ENCODE measurements at places on chromosomes 13 and 19.

GRCh38 chr13:65368832-65369231 lies 1861.3 kb downstream of the PCDH9 start:
- DNase-seq = no peak

GRCh38 chr13:33968520-33969507 lies 150.9 kb downstream of the RFC3 start:
- DNase-seq = no peak

- no peak for DNase-seq
Observed at GRCh38 chr19:55638864-55639359, 1.9 kb upstream of the ZNF580 start.

DNA sequence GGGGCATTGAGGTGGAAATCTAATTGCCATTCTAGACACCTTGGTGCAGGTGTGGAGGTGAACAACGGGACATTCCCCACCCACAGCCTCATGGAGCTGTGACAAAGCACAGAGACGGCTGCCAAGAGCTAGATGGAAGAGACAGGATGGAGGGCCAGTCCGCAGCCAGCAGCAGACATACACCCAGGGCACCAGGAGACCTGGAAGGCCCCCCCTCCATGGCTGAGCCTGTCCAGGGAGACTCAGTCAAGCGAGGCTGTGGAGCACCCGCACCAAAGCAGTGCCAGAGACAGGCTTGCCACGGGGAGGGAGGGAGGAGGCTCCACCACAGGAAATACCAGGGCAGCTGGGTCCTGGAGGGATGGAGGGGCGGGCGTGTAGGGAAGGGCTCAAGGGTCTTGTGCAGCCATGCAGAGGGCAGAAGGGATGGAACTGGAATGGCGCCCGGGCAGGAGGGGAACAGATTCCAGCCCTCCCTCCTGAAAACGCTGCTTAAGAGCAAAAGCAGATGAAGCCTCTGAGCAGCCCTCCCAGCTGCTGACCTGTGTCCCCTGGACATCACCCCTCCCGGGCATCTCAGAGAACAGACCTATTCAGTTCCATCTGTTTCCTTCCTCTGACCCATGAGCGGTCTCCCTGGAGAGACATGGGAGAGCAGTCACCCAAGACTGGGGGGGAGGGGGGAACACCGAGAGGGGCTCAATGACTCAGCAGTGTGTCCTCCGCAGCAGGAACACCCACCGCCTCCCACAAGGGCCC lies 14.4 kb downstream of the EPS15L1 start:
- no peak for DNase-seq

DNA sequence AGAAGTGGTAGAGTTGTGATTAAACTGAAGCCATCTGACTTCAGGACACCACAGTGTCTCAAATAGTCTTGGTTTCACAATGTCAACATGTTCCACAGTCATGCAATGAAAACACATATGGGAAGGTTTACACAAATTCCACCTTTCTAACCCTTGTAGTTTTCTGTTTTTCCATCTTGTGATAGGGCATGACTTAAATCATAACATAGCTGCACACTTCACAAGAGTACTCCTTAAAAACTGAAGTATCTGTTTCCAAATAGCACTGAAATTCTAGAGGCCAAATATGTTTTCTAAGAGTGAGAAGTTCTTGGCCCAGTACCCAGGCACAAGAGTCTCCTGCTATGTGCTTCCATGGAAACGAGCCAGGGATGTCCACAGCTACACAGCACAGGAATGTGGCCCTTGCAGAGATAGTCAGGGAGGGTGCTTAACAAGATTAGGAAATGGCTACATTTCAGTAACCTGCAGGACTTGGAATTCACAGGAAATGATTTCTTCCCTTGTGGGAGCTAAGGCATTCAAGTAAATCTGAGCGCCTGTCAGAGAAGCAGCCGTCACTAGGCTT lies 269.1 kb downstream of the NDFIP2 start:
- DNase-seq = no peak

- no peak for DNase-seq
Observed at GRCh38 chr13:42984691-42985090, 7.3 kb downstream of the EPSTI1 start.

GRCh38 chr19:18662972-18663732 lies 20.3 kb upstream of the CRTC1 start:
- DNase-seq = no peak

DNA sequence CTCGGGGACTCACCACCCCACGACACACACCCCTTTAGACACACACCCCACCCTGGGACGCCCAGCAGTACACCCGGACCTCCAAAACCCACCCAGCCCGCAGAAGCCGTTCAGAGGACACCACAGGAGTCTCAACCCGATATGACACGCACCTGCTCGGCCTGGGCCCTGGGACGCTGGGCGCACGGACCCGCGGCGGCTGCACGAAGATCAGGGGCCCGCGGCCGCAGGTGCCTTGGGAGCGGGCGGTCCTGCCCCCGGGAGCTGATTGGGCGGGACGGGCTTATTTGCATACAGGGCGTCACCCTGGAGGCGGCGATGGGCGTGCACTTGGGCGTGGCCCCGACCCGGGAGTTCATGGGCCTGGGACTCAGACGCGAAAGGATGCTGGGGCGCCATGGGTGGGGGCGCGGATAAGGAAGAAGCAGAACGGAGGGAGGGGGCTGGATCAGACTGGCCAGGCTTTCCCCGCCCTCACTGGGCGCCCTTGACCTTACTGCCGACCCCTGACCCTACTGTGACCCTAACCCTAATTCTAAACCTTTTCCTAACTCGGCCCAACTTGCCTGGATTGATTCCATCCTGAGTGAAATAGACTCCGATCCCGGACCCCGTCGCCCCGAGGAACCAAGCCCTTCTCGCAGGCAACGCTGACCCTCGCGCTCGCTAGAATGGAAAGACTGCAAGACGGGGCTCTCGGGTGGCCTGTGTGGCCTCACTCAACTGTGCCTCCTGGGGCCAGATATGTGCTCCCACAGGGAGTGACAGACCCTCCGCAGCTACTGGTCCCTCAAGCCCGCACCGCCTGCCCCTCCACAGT lies at the start of gene MEF2B:
Gene MEF2B (minus strand): TSS at position 211 of the 820 bp plus-strand sequence. CDS start 19,528 bp downstream, outside the sequence.
- DNase-seq = peak; percentile 87

- DNase-seq = no peak
Observed at GRCh38 chr13:106814463-106814862, 246.5 kb upstream of the ARGLU1 start.

- DNase-seq = no peak
Observed at GRCh38 chr13:99738626-99739025, 232.9 kb downstream of the ZIC5 start.

DNA sequence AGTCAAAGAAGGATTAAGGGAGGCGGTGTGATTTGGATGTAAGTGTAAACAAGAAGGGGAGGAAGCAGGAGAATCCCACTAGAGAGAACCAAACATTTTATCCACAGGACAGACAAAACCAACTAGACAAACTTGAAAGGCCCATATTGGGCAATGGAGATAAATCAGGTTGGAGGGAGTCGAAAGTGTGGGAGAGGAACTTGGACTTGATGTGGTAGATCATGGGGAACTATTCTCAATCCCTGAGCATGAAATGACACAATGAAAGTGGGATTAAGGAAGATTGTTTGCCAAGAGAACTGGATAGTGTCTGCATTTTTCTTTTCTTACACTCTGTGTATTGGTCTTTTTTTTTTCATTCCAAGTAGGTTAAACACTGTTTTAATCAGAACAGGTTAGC lies 17.9 kb downstream of the GPR183 start:
- DNase-seq = no peak

GRCh38 chr13:90414691-90415596 lies 932.5 kb upstream of the MIR17HG start:
- no peak for DNase-seq

- DNase-seq = no peak
Observed at GRCh38 chr13:45142440-45143345, 22.4 kb downstream of the GTF2F2 start.

DNA sequence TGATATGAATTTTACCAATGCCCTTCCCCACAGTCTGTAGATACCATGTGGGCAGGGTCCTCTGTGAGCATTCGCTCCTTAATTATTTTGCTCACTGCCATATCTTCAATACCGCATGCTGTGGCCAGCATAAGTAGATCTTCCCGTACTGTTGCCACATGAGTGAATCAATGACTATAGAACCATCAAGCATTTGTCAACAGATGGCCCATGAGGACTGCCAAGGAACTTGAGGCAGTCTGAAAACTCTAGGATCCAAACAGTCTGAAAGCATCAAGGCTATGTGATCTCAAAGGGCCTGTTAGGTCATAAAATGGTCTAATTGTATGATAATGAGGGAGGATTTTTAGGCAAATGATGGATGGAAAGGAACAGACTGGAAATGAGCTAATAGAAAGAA lies 27.4 kb upstream of the GPR12 start:
- no peak for DNase-seq

DNA sequence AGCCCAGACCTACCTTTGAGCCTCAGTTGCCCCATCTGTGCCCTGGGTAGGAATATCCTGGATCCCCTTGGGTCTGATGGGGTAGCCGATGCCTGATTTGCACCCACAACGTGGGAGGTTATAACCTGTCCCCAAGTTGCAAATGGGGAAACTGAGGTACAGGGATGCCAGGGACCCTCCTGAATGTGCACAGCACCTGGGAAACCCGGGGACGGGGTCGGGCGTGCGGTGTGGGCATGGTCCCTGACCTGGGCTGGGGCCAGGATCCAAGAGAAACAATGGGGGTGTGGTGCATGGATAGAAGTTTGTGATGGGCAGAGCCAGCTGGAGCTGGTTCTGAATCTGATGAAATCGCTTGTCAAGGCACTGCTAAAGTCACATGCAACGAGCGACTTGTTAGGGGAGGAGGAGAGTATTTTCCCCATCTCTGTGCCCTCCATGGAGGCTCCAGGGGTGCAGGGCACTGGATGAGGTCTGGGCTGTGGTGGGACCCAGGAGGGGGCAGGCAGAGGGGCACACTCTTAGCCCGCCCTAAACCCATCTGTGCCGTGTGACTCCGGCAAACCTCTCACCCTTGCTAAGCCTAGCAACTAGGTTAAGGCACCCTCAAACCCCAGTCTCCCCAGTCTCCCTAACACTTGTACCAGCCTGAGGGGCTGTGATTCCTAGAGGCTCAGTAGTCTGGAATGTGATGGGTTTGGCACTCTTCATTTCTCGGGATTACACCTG lies 749 bp downstream of the GDF15 start:
- DNase-seq = no peak

DNA sequence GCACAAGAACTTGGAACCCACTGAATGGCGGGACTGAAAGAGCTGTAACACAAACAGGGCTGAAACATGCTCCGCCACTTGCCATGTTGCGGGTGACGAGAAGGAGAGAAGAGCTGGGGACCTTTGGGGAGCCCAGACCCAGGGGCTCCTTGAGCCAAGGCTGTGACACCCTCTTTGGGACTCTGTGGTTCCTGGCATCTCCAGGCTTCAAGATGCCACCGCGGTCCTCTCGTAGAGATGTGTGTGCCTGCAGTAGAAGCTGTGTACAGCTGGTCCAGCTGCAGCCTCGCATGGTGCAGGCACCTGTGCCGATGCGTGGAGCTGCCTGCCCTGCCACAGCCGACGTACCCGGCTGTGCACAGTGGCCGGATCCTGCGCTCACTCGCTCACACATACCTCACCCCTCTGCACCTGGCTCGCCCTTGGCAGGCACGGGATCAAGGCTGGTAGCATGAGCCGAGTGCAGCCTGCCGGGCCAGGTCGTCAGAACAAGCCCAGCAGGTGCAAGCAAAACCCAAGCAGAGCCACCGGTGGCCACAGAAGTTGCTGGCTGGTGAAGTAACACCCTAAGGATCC lies 1385.8 kb downstream of the PCDH9 start:
- DNase-seq = no peak

- DNase-seq = no peak
Observed at GRCh38 chr13:90806892-90807291, 540.6 kb upstream of the MIR17HG start.

DNA sequence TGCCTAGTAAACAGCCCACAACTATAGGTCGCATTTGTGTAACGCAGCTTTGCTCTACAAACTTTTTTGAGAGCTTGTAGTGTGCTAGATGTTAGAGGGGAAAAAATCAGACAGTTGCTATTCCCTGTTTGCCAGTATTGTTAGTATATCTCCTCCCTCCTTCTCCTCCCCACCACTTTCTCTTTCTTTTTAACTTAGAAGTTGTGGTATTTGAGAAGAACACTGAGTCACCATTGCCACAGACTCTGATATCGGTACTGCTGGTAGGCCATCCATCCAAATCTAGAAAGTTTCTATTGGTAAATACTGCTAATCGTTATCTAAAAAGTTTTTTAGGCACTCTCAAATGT lies 666 bp downstream of the POMP start:
- no peak for DNase-seq

GRCh38 chr19:1272423-1273262 lies 2.7 kb upstream of the FAM174C start:
- no peak for DNase-seq

GRCh38 chr19:47243776-47244547 lies 12.4 kb upstream of the CCDC9 start:
- no peak for DNase-seq

GRCh38 chr19:40799558-40800338 lies 757 bp downstream of the EGLN2 start:
- DNase-seq = no peak

DNA sequence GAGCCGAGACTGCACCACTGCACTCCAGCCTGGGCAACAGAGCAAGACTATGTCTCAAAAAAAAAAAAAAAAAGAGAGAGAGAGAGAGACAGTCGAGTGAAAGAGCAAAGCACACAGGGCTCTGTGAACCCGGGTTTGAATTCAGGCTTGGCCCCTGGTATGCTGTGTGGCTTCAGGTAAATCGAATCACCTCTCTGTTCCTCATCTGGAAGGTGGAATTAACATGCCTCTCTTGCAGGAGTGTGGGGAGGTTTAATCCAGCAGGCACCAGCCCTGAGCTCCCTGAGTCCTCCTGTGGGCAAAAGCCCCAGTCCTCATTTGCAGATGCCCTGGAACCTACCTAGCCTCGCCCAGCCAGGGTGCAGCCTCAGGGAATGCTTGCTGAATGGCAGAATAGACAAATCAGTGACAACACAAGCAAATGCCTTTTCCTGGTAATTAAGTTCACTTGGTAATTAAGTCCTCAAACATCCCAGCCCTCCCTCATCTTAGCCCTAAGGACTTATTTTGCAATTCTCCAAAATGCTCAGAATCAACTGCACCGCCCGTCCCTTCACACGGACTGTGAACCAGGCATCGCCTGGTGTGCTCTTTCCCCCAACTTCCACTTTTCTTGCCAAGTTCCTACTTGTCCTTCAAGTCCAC lies 4.6 kb upstream of the ZNRF4 start:
- no peak for DNase-seq

- no peak for DNase-seq
Observed at GRCh38 chr13:24064371-24064770, 96.1 kb upstream of the SPATA13 start.

- no peak for DNase-seq
Observed at GRCh38 chr13:111361873-111362648, 41.6 kb downstream of the TEX29 start.

GRCh38 chr19:41224632-41225031 lies 5.6 kb downstream of the AXL start:
- DNase-seq = no peak

- no peak for DNase-seq
Observed at GRCh38 chr13:21529146-21529893, 70.2 kb upstream of the ZDHHC20 start.

DNA sequence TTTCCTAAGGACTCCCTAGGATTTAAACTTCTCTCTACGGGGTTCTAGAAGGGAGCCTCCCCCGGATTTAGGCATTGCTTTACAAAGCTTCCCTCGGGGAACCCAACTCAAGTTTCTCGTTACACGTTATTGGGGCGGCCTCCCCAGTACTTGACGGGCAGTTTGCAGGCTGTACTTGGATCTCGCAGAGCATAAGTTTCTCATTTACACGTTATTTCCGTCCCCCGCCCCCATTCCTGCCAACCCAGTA lies 584 bp downstream of the SMG9 start:
- DNase-seq = no peak

GRCh38 chr19:15399635-15400034 lies 19.2 kb downstream of the AKAP8L start:
- DNase-seq = no peak

All from GM18507 (cell line).